ENCODE measurements at places on chromosomes 3 and 15.
A peak's percentile ranks its signal among the peaks of the same experiment; 100 is the strongest.

GRCh38 chr15:99985878-99986277 lies 252.6 kb upstream of the LYSMD4 start:
- DNase-seq: no peak

GRCh38 chr3:171186383-171186782 lies 159.9 kb upstream of the SLC2A2 start:
- no peak for DNase-seq

GRCh38 chr3:185423178-185423577 lies 60.2 kb downstream of the MAP3K13 start:
- no peak for DNase-seq

- peak; percentile 1 for DNase-seq
Observed at GRCh38 chr15:83106994-83107840, at the start of gene TM6SF1. TM6SF1 (plus strand) TSS chr15:83107645; CDS start chr15:83107681, 36 bp downstream.

DNA sequence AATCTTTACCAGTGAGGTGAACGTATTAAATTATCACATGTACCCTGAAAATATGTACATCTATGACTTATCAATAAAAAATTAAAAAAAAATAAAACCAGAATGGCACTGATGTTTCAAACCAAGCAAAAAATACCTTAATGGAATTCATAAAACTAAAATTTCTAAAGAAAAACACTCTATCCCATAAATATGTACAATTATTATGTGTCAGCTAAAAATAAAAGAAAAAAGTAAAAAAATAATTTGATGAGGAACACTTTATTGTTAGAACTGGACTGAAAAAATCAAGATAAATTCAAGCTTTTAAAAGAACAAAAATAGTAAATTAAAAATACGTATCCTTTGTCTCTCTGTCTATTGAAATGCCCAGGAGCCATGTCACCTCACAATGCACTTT lies 63.1 kb downstream of the IL20RB start:
- DNase-seq: no peak

- no peak for DNase-seq
Observed at GRCh38 chr3:55605443-55606236, 118.5 kb upstream of the WNT5A start.

DNA sequence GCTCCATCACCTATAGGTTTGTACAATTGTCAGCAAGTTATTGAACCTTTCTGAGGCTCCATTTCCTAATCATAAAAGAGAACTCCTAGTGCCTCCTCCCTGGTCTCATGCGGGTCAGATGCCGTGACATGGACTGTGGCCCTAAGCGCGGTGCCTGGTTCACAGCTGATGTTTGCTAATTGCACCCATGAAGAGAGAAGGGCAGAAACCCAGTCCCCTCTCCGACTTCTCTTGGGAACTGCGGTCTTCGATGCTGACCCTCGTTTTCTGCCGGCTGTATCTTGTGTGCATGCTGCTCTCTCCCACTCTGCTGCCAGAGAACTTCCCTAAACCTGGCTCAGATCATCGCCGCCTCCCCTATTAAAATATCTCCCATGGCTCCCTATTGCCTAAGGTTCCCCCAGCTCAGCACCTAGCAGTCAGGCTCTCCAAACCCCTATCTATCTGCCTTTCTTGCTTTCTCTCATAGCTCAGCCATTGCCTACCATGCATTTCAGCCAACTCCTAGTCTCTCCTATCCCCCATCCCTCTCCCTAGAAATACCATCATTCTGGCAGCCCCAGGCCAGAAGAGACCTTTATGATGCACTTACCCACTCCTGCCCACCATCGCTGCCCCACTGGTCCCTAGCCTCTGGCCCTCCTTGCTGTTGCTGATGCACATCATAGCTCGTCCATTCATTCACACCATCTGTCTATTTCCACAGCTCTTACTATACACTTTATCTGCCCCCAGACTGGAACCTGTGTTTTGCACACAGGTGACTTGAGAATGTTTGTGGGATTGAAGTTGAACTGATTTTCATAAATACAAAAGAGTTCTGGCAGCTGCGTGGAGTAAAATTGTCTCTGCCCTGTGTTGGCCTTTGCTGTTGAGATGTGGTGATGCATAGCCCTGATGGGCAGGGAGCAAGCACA lies 6.6 kb downstream of the ISG20 start:
- no peak for DNase-seq

- no peak for DNase-seq
Observed at GRCh38 chr3:14404631-14405359, 2.4 kb downstream of the SLC6A6 start.

GRCh38 chr15:53212785-53213184 lies 422.6 kb upstream of the ONECUT1 start:
- DNase-seq: no peak

- DNase-seq: no peak
Observed at GRCh38 chr15:42092398-42093318, 1.7 kb downstream of the PLA2G4D start.

- no peak for DNase-seq
Observed at GRCh38 chr3:108661699-108662098, 72.2 kb downstream of the DZIP3 start.

- no peak for DNase-seq
Observed at GRCh38 chr15:78895471-78895870, 22.8 kb downstream of the MORF4L1 start.

GRCh38 chr15:48862705-48863104 lies 15.2 kb upstream of the EID1 start:
- DNase-seq: no peak

GRCh38 chr3:69288161-69288895 lies 97.6 kb downstream of the FRMD4B start:
- no peak for DNase-seq

DNA sequence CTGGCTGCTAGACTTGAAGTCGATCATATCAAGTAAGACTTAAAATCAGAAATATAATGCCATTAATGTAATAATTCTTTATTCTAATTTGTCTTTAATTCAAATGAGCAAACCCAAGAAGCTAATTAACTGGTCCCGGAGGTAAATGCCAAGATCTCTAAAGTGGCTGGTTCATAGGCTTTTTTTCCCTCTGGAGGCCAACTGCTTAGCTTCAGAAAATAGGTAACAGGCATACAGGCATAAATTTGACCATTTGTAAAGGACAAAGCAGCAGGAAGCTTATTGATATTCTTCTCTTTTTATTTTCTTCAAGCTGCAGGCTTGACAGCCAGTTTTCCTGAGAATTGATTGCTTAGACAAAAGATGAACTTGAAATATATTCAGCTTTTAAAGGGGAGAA lies 158.6 kb upstream of the RAP2B start:
- DNase-seq: no peak

GRCh38 chr3:63508305-63508704 lies 144.2 kb upstream of the SNTN start:
- DNase-seq: no peak

DNA sequence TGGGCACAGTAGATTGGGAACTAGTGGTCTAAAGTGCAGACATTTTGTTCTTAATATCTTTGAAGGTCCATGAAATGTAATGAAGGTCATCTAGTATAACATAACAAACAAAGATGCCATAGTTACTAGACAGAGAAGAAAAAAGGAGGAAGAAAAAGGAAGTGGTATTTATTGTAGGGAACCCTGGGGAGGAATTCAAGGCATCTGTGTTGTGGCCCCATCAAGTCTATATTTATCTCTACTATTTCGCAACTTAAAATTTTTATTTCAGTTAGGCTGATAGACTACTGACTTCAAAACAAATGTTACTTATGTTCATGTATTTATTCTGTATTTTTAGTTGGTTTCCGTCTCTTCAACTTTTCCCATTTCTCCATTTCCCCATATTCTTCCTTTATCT lies 48.9 kb upstream of the ZDHHC23 start:
- DNase-seq: no peak

DNA sequence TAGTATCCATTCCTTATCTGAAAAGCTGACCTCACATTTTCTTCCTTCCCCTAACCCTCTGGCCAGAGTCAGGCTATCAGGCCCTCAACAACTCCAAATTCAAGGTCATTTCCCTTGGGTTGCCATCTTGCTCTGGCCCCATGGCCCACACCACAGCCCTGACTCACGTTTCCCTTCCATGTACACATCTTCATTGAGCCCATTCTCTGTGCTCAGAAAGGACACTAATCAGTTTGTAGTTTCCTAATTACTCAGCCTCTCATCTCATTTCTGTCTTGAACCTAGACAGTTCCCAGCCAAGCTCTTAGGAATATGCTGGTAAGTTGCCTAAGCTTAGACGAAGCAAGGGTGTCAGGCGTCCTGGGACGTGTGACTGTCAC lies 14.9 kb downstream of the TGM5 start:
- no peak for DNase-seq

- no peak for DNase-seq
Observed at GRCh38 chr3:102083473-102083872, 234.2 kb downstream of the NFKBIZ start.

GRCh38 chr15:29182590-29182989 lies 87.0 kb downstream of the NSMCE3 start:
- no peak for DNase-seq

Measured in CD4-positive, alpha-beta T cell treated with Interleukin-12 subunit alpha and Interleukin-12 subunit beta, for 1 hour (primary cell).